HEK293T (cell line): ENCODE measurements at places on chromosomes 16 and 17.

DNA sequence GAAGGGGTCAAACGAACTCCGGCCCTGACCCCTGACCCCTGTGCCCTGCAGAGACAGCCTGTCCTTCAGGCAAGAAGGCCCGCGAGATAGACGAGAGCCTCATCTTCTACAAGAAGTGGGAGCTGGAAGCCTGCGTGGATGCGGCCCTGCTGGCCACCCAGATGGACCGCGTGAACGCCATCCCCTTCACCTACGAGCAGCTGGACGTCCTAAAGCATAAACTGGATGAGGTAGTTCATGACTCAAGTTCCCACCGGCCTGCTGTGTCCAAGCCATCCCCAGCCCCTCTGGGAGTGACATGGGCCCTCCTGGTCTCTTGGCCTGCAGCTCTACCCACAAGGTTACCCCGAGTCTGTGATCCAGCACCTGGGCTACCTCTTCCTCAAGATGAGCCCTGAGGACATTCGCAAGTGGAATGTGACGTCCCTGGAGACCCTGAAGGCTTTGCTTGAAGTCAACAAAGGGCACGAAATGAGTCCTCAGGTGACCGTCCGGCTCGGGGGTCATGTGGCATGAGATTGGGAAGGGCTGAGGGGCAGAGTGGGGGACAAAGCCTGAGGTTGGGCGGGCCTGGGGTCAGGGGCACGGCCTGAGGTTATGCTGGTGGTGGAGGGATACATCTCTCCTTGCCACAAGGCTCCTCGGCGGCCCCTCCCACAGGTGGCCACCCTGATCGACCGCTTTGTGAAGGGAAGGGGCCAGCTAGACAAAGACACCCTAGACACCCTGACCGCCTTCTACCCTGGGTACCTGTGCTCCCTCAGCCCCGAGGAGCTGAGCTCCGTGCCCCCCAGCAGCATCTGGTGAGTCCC lies 5.7 kb downstream of the MSLN start:
- DNase-seq: no peak

DNA sequence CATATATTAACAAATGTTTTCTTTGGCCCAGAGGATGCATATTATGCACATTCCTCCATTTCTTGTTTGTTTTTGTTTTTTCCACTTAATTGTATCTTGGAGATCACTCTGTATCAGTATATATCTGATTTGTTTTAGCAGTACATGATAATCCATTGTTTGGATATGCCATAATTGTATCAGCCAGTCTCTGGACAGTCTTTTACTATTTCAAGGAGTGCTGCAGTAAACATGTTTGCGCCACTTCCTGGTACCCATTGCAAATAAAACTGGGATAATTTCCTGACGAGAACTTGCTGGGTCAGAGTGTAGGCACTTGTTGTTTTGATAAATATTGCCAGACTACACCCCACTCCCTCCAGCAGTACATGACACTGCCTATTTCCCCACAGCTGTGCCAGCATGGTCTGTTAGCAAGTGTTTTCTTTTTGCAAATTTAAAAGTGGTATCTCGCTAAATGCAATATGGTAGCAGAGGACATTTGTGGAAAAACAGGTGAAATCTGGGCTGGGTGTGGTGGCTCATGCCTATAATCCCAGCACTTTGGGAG lies 4.9 kb upstream of the TMEM11 start:
- no peak for DNase-seq

DNA sequence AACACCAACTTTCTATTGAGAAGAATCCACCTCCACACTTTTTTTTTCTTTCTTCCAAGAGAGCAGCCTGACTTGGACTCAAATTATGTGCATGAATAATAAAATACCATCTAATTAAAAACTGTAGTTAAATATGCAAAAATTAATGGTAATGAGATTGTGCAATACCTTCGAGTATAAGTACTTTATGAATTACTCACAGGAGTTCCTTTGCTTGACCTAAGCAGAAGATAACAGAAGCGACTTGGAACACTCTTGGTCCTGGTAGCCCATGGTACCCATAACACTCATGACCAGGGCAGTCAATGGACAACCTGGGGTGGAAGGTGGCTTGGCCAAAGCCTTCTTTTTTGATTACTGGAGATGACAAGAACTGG lies 203.5 kb upstream of the IRX3 start:
- no peak for DNase-seq

DNA sequence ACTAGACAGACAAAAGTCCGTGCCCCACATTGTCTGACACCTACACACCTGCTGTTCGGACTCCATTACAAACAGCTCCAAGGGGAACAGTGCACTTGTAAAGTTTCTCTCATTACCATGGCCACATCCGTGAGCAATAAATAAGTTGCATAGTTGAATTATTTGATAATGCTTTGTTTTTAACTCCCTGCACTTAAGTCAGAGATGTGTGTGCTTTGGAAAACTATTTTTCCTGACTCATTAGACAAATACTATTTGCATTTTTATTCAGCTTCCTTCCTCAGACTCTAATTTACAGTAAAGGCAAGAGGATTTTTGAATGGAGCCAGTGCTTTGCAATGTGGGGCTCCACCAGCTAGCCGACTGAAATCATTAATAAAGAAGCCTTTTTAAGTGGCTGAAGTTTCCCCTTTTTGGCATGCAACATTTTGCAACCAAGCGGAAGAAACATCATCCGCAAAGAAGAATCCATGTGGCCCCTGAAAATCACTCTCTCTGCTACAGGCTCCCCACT lies 6.5 kb upstream of the CCL2 start:
- DNase-seq: no peak

DNA sequence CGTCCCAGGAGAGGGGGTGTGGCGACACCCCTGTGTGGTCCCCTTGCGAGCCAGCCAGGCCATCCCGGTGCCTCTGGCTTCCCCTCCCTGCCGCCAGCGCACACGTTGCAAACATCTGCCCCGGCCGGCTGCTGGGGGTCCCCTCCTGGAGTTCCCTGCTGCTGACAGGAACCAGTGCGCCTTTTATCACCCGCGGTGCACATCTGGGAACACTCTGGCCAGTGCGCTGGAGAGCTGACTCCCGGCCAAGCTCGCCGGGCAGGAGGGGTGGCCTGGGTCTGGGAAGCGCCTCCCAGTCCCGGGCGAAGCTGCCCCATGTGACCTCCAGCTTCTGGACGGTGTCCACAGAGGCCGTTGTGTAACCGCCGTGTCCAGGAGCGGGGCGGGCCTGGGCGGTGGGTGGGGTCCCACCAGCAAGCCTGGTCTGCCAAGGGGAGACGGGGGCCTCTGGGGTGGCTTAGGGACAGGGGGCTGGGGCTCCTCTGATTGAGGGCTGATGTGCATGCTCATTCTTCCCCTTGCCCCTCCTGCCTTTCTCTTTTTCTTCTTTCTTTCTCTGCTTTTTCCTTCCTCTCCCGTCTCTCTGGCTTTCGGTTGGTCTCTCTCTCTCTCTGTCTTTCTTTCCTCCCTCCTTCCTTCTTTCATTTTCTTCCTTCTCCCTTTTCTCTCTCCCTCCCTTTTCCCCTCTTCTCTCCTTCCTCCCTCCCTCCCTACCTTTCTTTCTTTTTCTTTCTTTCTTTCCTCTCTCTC lies 25.2 kb upstream of the CIBAR2 start:
- no peak for DNase-seq

GRCh38 chr17:18257982-18258355 lies 569 bp downstream of the FLII start:
- DNase-seq: peak; percentile 51

- DNase-seq: no peak
Observed at GRCh38 chr16:67632415-67633172, 12.3 kb upstream of the CARMIL2 start.

- no peak for DNase-seq
Observed at GRCh38 chr17:19510903-19511302, 22.8 kb upstream of the SLC47A1 start.

GRCh38 chr16:15705064-15705565 lies 55.1 kb downstream of the NDE1 start:
- no peak for DNase-seq

DNA sequence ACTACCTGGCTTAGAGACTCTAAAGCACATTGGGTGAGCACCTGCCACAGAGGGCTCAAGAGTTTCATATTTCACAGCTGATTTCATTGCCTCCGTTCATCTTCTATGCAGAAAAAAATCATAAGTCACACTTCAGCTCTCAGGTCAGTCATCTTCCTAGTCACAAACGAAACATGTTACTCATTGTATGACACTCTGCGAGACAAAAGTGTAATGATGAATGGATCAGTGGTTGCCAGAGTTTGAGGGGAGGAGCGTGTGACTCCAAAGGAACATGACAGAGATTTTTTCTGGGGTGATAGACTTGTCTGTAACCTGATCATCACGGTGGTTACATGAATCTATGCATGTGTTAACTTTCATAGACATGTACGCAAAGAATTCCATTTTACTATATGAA lies 195.2 kb upstream of the CNTNAP4 start:
- no peak for DNase-seq

- no peak for DNase-seq
Observed at GRCh38 chr16:10984509-10984908, 40.1 kb downstream of the CLEC16A start.

GRCh38 chr16:81780350-81780749 lies 1.3 kb downstream of the PLCG2 start:
- no peak for DNase-seq

DNA sequence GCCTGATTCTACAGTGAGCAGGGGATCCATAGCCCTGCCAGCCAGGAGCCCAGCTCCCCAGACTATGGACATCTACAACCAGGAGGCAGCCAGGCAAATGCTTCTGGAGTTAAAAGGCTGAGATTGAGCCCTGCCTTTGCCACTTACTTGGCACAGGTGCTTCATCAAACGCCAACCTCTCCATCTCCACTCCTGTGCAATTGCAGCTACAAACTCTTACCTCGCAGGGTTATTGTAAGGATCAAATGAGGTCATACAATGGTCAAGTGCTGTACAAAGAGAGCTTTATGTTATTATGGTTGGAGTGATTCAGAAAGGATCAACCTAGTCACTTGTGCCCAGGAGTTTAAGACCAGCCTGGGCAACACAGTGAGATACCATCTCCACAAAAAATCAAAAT lies 9.8 kb upstream of the MYO18A start:
- DNase-seq: no peak

DNA sequence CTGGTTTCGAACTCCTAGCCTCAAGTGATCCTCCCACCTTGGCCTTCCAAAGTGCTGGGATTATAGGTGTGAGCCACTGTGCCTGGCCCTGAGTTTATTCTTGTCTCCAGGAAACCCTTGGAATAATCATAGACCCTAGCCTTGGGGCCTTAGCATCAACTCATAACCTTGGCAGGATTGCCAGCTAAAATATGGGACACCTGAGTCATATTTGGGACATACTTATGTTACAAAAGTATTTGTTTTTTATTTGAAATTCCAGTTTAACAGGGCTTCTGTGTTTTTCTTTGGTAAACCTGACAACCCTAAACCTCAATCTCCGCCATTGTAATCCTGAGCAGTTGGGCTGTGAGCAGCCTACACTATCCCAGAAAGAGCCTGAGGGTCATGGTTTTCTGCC lies 28.6 kb upstream of the TNS4 start:
- no peak for DNase-seq

GRCh38 chr16:68365167-68365817 lies 54.5 kb downstream of the PRMT7 start:
- DNase-seq: no peak

DNA sequence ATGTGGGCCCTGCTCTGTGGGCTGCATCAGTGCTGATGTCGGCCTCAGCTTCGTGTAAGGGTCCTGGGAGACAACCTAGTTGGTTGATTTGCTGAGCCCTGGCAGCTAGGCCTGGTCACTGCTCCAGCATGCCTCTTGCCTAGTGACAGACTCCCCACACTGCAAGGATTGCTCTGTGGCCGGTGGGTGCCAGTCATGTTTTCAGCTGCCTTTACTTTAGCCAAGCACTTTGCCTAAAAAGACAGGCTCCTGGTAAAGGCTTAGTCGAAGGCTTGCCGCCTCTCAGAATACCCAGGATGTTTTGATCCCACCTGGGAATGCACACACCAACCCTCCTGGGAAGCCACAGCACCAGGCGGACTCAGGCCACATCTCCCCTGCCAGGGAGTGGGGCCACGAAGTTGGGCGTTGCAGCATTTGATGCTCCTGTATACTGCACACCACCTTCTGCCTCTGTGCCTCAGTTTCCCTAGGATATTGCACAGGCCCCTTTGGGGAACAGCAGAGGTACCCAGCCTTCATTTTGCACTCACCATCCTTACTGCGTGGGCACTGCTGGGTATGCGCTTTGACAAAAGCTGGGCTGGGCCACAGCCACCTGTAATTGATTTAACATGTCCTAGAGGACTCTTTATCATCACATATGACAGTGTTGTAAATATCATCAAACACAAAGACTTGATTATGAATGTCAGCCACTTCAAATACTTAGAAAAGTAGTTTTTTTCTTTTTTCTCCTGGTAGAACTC lies 19.9 kb downstream of the GINS2 start:
- no peak for DNase-seq

- no peak for DNase-seq
Observed at GRCh38 chr16:15970202-15970601, 20.8 kb downstream of the ABCC1 start.

DNA sequence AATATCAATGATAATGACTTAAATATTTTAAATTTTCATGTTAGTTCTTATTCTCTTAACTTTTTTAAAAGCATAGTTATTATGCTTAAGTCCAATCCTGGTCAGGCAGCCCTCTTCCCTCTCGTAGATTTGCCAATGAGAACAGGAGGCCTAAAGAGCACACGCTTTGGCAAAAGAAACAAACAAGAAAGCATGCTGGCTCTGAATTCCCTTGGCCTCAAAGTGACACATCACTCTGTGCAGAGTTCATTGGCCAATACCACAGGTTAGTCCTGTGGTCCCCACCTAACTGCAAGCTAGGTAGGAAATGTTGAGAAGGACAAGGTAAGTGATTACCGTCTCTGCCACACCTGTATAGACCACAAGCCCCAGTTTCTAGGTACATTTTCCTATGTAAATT lies 61.5 kb downstream of the MYO1D start:
- DNase-seq: no peak

GRCh38 chr16:82384949-82385348 lies 214.9 kb upstream of the MPHOSPH6 start:
- DNase-seq: no peak

DNA sequence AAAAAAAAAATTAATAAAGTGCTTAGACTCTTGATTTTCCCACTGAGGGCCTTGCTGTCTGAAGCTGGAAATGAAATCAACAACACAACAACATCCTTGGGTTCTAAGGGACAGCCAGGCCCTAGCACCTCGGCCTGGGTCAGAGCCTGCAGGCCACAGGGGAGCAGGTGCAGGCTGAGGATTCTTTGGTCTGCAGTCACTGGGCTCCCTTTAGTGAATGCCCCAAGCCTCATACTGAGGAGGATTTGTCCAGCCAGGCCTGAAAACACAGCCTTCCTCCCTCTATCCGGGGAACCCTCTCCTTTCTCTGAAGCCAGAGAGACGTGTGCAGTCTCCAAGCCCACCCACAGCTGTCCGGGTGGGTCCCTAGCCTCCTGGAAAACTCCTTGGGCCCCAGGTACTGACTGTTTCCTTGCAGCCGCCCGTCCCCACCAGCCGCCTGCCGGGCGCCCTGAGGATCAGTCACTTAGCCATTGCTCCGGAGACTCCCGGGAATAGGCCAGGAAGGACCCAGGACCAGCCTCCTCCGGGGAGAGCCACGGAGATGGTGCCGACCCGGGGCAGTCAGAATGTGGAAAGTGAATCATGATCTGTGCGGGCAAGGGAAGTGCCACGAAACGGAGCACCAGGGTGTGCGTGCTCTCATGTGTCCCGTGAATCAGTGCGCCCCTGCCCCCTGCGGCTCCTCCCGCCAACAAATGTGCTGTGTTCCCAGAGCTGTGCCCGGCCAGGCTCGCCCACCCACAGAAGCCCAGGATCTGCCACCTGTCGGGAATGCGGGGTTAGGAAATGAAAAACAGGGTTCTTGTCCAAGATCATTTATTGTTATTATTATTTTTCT lies 91.0 kb downstream of the RTN4RL1 start:
- no peak for DNase-seq

- no peak for DNase-seq
Observed at GRCh38 chr17:81842725-81843504, 8.1 kb upstream of the PPP1R27 start.

- no peak for DNase-seq
Observed at GRCh38 chr17:81939881-81940385, 2.8 kb upstream of the PYCR1 start.
